ENCODE measurements at places on chromosomes 3 and 15.

DNA sequence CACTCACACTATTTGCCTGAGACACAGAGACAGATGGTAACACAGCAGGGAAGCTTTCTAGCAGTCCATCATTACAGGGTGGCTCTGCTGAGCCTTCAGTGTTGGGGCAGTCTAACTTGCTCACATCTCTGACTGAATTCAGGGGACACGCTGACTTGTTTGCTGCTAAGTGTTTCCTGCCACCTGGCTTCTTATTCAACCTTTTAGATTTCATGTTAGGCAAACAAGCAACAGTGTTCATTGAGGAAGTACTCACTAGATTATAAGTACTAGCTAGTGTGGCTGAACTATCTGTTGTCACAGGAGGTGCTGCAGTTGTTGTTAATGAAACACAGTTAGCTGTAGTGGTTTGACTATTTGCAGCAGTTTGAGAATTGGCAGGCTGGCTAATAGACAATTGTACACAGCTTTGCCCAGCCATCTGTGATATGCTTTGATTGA lies 37.3 kb downstream of the USF3 start:
- DNase-seq = no peak

- DNase-seq = no peak
Measured at GRCh38 chr15:78642331-78642730, 1.3 kb upstream of the CHRNB4 start.

- DNase-seq = no peak
Measured at GRCh38 chr3:152019508-152019907, 146.1 kb downstream of the SUCNR1 start.

DNA sequence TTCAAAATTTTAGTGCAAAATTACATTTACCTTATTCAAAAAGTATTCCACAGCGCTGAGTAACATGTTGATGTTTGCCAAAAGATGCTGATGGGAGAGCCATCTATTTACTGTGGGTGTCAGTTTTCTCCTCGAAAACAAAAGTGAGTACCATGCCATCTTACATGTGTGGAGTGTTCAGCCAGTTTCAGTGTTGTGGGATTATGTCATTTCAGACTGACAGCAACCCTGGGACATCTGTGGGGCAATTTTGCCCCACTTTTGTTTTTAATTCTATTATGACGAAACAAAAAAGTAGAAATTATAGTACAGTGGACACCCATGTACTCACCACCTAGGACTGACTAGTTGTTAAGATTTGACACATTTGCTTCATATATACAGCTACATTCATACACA lies 19.6 kb downstream of the SLCO3A1 start:
- DNase-seq = no peak

DNA sequence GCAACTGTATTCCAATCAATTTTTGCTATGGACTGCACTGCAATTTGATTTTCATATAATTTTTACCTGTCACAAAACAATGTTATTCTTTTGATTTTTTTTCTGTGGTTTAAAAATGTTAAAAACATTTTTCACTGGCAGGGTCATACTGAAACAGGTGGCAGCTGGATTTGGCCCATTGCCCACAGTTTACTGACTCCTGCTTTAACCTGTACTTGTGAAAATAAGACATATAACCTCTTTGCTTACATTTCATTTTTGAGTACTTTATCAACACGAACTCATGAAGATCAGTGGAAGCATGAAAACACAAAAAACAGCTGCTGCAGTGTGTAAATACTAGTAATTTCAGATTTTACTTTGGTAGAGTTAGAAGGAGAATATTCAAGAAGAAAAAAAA lies 313.1 kb downstream of the WDR72 start:
- DNase-seq = no peak

DNA sequence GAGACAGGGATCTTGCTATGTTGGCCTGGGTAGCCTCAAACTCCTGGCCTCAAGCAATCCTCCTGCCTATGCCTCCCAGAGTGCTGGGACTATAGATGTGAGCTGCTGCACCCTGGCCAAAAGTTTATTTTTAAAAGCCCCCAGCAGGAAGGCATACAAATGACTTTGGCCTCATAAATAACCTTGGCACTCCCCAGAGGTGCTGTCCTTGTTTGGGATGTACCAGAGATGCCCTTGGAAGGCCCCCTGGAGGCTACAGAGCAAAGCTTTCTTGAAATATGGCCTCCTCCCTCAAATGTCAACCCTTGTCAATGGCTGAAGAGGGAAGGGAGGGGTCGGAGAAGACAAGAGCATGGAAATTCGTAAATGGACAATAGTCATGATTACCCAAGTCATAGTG lies 14.0 kb upstream of the RTP3 start:
- DNase-seq = no peak

GRCh38 chr3:142808103-142808917 lies 80.6 kb downstream of the PCOLCE2 start:
- no peak for DNase-seq

DNA sequence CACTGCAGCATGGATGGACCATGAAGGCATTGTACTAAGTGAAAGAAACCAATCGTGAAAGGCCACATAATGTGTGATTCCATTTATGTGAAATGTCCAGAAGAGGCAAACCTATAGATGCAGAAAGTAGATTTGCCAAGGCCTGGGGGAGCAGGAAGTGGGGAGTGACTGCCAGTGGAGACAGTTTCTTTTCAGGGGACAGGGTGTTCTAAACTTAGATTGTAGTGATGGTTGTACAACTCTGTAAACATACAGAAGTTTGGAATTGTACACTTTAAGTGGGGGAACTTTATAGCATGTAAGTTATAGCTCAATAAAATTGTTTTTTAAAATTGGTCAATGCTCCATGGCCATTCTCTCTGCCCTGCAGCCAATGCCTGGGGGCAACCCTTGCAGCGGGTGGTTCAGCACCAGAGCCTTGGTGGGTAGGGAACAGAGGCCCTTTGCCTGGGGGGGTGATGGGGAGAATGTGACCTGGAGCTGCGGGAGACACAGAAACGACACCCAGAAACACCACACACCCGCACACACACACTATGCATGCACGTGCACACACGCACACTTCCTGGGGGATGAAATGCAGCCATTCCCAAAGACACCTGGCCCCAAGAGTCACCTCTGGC lies 43.1 kb downstream of the DNAJB8 start:
- DNase-seq = no peak

GRCh38 chr3:152719264-152719663 lies 115.7 kb upstream of the P2RY1 start:
- DNase-seq = no peak

- DNase-seq = no peak
Measured at GRCh38 chr3:29561651-29562149, 280.8 kb downstream of the RBMS3 start.

DNA sequence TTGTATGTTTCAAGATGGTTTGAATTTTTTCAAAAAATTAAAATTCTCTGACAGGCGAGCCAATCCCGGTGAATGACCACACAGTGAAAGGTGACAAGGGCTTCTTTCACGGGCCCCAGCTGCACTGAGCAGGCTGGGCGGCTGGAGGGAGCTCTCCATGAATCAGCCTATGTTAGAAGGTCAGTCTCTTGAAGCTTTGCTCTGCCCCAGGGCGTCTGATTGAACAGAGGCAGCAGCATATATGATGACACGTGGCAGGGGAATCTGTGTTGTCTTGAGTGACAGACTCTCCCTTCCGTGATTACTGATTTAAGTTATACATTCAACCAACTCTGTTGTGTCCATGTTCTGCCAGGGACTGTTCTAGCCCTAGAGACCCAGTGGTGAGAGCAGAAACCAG lies 51.5 kb downstream of the ISG20 start:
- no peak for DNase-seq

- no peak for DNase-seq
Measured at GRCh38 chr15:78263907-78264303, 457 bp upstream of the DNAJA4 start.
